ENCODE measurements at places on chromosomes 7 and 10.

DNA sequence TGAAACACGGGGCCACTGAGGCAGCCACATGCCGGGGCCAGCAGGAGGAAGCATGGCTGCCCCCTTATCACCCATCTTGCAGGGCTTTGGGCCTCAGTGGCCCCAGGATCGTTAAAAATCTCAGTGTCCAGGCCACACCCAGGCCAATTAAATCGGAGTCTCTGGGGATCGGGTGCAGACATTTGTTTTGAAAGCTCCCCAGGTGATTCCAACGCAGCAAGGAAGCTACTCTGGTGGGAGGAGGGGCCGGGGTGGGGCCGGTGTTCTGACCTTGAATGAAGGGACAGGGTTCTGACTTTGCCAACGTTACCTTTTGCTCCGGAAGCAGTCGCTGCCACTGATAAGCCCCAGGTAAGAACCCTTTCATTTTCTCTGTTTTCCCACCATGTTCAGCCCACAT lies 412.3 kb upstream of the FOXK1 start:
- DNase-seq = no peak

DNA sequence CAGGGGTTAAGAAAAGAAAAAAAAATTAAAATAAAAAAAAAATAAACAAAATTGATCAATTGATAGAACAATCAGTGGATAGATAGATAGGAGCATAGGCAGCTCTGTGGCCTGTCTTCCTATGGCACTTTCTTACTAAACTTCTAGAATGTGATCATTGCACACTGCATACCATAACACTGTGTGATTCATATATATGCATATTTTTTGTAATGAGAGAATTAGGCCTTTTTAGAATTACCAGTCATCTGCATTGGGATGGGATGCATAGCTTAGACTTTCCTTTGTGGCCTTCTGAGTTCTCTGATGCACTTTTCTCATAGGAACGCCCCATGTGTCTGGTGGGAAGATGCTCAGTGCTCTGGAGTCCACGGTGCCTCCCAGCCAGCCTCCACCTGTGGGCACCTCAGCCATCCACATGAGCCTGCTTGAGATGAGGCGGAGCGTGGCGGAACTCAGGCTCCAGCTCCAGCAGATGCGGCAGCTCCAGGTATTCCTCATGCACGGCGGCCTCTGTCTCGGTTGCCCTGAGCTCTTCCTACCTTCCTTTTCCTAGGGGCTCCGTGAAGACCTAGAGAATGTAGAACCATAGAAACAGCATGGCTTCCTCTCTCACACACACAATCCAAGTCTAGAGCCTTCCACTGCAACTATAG lies 222.5 kb downstream of the ARHGAP21 start:
- DNase-seq = no peak

GRCh38 chr10:91076991-91077548 lies 143.4 kb upstream of the PCGF5 start:
- no peak for DNase-seq

DNA sequence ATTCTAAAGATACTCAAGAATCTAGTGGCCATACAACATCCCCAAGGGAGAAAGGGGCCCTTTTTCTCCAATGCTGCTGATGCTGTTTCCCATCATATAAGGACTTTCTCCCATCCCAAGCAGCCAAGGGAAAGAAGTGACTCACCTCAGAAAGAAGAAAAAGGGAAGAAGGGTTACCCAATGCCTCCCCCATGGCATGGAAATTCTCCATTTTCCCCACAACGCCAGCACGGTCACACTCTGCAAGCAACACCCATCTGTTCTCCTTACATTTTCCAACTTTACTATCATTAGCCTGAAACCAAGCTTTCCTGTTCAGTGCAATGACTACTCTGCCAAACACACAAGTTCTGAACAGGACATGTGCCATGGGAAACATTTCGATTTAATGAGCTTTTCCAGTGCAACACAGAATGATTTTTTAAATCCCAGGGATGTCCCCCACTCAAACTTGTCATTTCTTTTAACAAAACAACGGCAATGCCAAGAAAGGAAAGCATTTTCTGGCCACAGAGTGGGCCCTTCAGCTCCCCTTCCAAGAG lies 67.9 kb downstream of the PTPRN2 start:
- no peak for DNase-seq

DNA sequence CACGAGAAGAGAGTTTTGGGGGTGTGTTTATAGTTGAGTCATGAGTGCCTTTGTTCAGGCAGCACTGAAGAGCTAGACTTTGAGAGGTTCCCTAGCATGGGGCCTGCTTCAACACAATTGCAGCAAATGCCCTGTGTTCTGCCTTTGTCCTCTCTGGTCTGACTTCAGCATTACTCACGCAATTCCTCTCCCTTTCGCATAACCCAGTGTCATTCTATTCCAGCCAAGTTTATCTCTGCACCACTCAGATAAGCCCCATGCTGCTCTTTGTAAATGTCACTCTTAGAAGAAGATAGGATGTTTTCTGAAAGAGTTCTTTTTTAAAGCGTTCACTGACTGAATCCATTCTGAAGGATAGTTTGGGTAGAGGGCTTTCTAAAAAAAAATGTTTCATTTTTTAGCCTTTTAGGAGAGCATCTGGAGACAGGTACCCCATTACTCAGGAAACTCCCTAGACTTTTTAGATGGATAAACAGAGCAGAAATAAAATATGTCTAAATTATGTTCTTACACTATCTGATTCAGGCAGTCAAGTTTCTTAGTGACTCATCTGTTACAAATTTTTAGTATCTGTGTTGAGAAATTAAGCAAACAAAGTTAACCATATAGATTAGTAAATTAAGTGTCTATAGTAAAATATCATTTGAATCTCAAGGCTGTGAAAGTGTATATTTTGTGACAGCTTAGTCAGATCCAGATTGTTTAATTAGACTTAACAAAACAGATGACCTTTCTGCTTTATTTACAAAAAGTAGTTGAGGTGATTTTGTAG lies 318.5 kb downstream of the GPR158 start:
- DNase-seq = no peak

GRCh38 chr7:114026486-114027089 lies 107.8 kb upstream of the PPP1R3A start:
- DNase-seq = no peak

DNA sequence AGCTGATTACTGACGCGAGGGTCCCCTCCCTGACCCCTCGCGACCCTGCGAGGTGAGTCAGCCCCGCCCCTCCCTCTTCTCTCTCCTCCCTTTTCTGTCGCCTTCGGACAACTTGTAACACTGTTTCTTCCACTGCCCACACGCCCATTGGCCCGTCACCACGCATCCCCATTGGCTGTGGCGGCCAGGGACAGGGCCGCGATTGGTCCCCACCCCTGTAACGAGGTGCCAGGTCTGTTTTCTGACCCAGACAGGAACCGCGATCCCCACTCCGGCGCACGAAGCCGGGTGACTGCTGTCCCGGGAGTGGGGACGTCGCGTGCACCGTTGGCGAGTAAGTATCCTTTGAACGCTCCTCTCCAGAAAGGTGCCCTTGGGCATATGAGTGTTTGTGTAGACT lies at the start of gene STRA8:
Gene STRA8, plus strand, starts transcription at position 269 of the 400 bp plus-strand sequence. CDS start 6,687 bp downstream, outside the sequence.
- no peak for DNase-seq

DNA sequence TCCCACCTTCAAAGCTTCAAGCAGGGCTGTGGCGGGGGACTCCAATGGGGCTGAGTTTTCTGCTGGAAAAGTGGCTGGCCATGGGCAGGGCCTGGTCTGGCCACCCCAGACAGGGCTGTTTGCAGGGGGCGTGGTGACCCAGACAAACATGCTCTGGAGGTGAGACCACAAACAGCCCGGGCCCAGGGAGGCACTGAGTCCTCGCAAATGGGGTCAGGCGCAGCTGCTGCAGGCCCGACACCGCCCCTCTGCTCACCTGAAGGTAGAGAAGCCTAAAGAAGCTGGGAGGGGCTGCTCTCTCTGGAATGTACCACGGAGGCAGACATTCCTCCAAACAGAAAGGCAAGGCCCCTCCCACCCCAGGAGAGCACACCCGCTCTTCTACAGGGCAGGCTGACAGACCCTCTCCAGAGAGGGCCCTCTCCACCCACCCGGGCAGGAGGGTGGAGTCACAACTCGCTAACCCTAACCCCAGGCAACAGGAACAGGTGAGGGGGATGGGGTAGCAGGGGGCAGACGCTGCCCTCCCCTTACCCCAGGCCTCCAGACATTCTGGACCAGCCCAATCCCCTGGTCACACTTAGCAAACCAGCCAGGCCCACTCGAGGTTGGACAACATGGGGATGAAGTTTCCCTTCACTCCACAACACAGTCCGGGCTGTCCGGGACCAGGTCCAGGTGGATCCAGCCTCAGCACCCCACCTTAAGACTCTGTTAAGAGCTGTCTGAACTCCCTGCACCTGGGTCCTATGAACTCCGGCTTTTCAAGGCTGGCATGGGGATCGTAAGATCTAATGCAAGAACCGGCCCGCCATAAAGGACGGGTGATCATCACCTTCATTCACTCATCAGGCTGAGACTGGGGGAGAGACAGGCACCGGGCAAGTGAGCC lies 32.3 kb downstream of the OAT start:
- DNase-seq = no peak

- DNase-seq = no peak
These were observed 26.1 kb downstream of the DYNC1I1 start for GRCh38 chr7:95798401-95798930.

GRCh38 chr7:112266595-112267270 lies 60.2 kb downstream of the ZNF277 start:
- DNase-seq = no peak

- no peak for DNase-seq
These were observed 184.6 kb downstream of the ARHGAP12 start for GRCh38 chr10:31744025-31744424.

Measured in effector memory CD4-positive, alpha-beta T cell (primary cell).